ENCODE measurements at places on chromosomes 6 and 20.

DNA sequence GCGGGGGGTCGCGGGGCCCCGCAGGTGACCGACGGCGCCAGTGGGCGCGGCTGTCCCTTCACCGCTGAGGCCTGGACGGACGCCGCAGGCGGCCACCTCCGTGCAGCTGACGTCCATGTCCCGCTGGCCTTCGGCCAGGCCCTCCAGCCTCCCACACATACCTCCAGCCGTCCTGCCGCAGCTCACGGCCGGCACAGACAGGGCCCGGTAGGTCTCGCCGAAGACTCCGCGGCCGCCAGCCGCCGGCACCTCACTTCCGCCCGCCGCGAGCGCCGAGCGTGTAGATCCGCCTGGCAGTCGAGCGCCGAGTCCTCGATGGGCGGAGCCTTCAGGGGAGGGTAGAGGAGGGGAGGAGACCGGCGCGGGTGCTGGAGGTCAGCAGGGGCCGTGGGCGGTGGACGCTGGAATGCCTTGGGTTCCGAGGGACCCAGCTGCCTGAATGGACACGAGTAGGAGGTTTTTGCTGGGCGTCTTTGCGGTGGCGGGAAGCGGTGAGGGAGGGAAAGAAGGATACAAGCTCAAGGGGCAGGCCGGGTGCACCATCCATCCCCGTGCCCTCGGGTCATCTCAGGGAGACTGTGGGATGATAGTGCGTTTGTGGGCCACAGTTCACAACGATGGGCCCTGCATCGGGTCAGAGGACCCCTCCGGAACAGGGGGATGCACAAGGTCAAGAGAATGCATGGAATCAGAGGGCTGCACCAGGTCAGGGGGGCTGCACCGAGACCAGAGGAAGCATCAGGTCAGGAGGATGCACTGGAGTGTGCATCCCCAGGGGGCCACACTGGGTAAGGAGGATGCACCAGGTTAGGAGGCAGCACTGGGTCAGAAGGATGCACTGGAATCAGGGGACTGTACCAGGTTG, at the start of gene EXOC2:
Gene EXOC2, minus strand, starts transcription at position 282 of the 865 bp plus-strand sequence. CDS start 55,321 bp downstream, outside the sequence.
- DNase-seq, result peak; percentile 96

- no peak for DNase-seq
Measured at GRCh38 chr6:101847690-101848089, 454.2 kb downstream of the GRIK2 start.

- no peak for DNase-seq
Measured at GRCh38 chr6:56353860-56354259, 106.5 kb upstream of the COL21A1 start.

DNA sequence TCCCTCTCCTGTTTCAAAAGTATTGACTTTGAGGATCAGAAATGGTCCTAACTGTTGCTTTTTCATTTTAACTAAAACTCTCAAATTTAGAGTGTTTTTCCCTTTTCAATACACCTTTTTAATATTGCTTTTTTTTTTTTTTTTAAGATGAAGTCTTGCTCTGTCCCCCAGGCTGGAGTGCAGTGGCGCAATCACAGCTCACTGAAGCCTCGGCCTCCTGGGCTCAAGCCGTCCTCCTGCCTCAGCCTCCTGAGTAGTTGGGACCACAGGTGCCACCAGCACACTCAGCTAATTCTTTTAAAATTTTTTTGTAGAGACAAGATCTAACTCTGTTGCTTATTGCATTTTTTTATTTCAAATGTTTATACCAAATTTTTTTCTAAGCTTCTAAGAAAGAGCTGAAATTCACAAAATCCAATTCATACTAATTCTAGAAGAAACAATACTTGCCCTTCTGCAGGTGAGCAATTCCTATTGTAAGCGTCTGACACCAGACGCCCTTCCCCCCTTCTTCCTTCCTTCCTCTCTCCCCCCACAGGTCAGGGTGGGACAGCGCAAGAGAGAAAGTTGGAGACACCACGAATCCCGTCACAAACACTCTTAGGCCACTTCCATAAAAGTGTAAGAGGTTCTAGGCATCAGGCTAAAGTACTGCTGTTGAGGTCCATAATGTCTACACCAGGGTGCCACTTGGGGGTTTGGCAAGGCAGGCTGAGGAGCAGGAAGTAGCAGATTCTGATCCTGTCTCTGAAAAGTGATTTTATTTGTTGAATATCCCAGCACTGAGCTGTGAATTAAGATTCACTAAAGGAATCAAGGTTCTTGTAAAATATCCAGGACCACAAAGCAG, 12.8 kb downstream of the DLL1 start:
- DNase-seq, result no peak

DNA sequence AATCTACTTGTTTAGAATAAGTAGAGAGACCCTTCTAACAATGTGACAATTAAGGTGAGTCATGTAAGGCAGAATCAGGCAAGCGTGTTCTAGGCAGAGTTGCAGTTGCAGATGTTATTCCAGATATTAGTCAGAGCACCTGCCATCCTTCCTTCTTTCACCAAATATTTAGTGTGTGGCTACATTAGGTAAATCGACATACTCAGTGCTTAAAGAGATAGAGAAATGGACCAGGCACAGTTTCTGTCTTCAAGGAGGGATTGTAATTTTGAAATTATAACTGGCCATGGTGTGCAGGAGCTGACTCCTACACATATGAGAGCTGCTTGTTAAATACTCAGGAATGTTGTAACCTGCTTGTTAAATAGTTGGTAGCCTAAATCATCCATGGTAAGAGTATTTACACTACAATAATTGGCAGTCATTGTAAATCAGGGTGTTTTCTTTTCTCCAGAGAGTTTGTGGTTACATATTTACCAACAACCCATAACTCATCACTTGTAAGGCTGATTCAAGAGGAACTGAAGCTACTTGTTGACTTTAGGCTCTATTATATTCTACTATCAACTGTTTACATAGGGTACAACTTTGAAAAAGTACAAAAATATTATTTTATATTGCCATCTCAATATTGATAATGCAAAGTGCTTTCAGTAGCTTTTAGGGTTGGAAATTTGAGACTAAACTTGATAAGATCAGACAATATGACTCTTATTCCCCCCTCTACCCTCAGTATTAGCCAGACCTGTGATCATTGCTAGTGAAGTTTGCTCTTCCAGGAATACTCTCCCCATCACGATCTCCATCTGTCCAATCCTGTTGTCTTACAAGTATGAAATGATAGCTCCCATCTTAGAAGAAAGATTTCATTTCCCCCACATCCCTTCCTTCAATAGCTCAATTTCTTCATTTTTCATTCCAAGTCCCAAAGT, 607.1 kb downstream of the COL12A1 start:
- DNase-seq, result no peak

DNA sequence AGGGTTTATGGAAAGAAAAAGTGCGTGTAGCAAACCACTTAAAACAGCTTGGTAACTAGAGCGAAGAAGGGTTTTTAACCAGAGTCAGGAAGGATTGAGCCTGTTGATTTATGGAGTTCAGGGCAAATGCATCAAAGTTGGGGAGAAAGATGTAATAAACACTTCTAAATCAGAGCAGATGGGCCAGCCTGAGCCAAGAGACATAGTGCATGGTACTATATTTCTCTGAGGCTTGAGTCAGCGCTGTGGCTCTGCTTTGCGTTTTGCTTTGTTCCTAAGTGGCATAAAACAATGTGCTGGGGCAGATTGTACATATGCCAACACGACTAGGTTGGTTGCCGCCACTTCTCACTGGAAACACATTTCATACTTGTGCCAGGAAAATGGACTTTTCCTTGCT, 111.3 kb downstream of the BCKDHB start:
- DNase-seq, result no peak

DNA sequence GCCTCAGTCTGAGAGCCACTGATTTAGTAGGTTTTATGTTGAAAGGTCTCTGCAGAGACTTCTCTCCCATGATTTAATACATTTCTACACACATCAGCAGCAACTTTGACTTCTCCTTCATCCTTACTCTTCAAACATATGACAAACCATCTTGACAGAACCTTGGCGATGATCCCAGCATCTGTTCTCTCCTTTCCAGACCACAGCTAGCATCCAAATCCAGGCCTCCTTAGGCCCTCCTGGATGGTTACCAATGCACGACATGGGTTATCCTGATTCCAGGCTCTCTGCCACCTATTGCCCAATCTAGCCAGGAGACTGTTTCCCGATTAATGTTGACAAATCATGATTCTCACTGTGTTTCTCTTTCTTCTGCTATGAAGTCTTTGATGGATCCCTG, 16.8 kb downstream of the LAMA4 start:
- peak; percentile 75 for DNase-seq

DNA sequence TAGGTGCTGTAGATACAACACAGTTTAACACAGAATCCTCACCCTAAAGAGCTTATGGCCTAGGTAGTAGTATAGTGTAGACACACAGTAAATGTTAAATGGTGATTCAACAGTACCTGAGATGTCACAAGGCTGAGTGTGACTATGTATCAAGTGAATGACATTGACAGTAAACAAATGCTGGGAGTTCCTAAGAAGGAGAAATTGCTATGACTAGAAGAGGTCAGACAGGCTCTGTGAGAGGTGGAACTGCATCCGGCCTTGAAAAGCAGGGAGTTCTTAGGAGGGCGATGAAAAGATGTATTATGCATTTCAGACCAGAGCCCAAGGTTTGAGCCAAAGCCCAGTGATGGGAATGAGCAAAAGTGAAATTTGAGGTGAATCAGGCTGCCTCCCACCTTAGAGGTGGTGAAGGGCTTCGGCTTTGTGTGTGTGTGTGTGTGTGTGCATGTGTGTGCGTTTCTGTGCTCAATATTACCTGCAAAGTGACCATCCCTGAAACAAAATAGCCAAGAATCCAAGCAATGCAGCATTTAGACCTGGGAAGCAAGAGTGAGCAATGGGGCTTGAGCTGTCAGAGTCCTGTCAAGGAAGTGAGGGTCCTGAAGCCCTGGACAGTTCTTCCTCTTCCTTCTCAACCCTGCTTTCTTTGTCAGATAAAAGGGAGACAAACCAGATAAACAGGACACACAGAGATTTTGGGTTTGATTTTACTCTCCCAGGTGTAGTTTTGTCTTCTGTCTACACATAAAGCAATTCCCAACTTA, 32.3 kb upstream of the CITED2 start:
- DNase-seq, result no peak

GRCh38 chr6:113709936-113710509, 147.1 kb upstream of the MARCKS start:
- DNase-seq, result no peak

GRCh38 chr6:148507774-148508173, 165.1 kb downstream of the SASH1 start:
- no peak for DNase-seq

- DNase-seq, result peak; percentile 80
Measured at GRCh38 chr20:64101731-64102621, 5.4 kb downstream of the NPBWR2 start.

- DNase-seq, result no peak
Measured at GRCh38 chr20:35661908-35662307, 2.8 kb downstream of the CPNE1 start.

DNA sequence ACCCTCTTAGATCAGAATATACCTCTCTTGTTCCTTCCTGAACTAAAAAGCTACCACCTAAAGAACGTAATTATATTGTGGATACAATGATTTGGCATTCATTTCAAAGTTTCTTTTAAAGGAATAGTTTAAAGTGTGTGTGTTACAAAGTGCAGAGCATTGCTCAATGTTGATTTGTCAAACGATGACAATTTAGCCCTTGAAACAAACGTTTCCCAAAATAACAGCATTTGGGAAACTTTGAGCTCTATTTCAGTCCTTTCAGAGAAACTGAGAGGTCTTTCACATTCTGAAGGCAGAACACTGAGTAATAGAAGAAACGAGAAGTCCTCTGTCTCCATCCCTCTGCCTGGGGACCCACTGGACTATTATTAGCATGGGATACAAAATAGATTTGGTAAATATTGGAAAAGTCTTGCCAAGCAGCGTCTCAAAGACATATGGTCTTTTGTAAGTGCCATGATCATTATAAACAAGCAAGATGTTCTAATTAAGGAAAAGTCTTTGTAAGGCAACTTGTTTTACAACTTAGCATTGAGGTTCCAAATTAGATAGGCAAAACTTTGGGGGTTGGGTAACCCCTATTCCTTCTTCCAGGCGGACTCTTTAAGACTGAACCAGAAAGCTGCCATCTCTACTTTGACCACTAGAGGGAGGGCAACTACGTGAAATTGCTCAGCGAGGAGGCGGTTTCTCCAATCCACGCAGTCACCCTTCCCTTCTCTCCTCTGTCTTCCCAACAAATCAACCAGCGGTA, 208.8 kb downstream of the RNF144B start:
- no peak for DNase-seq

GRCh38 chr20:43831481-43832065, 83.1 kb upstream of the TOX2 start:
- no peak for DNase-seq

- DNase-seq, result no peak
Measured at GRCh38 chr20:44776980-44777379, 31.3 kb downstream of the KCNK15 start.

GRCh38 chr20:17679941-17680835, 1.9 kb downstream of the RRBP1 start:
- DNase-seq, result peak; percentile 80

GRCh38 chr6:129252377-129253071, 369.6 kb downstream of the LAMA2 start:
- DNase-seq, result no peak

DNA sequence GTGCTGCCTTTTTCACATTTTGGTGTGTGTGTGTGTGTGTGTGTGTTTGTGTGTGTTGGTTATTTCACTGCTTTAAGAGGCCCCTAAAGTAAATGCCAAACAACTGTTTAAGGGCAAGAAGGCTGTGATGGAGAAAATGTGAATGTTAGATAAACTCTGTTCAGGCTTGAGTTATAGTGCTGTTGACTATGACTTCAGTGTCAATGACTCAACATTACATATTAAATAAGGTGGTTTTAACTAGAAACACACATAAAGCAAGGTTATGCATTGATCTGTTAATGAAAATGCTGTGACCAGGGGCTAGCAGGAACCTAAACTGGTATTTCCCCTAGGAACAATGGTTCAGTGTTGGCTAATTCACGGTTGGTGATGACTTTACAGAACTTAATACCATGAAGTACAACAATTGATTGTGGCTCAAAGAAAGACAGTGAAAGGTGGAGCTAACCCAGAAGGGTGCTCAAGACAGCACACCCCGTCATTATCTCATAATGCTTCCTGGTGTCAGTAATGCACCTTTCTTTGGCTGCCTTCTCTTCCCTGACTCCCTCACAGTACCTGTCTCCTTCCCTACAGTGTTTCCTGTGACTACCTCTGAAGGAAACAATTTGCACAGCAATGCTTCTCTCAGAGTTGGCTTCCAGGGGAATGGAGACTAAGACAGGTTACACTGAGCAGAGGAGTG, 116.1 kb downstream of the RIN2 start:
- no peak for DNase-seq

- DNase-seq, result no peak
Measured at GRCh38 chr20:1816384-1817381, 78.5 kb upstream of the SIRPA start.

DNA sequence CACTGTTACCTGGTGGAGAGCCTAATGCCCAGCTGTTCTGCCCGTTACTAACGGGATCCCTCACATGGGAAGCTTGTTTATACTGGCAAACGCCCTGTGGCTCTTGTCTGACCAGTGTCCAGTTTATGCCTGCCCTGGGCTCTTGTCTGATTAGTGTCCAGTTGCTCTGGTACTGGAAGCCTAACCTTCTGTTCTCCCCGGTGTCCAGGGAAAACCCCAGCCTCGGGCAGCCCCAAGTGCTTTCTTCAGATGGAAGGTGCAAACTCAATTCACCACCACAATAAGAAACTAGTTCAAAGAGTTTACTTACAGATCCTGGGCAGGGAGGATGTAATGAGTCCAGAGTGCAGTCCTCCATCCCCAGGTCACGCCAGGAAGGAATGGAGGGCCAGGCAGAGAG, 148.4 kb downstream of the TBXT start:
- no peak for DNase-seq
